ENCODE measurements at places on chromosomes 7 and 10. TPM values are rescaled to one million over a fixed set of nuclear protein-coding genes. Genes with fewer than 3 reads are reported as not detected.

ACTL6B gene
- 0.69 TPM for total RNA-seq

AS3MT gene
- 4.1 TPM for total RNA-seq

AKR1E2 gene
- 23.0 TPM for total RNA-seq

VSTM4 gene
- 60.2 TPM for total RNA-seq

BICC1 gene
- 45.3 TPM for total RNA-seq

CLRN3 gene
- total RNA-seq, result 0.42 TPM

MARVELD1 gene
- 34.0 TPM for total RNA-seq

HOXA3 gene
- total RNA-seq, result 9.0 TPM

DNAJC12 gene
- total RNA-seq, result 9.8 TPM

OR2A5 gene
- total RNA-seq, result not detected

CTTNBP2 gene
- 13.1 TPM for total RNA-seq

AKR1D1 gene
- not detected for total RNA-seq

LIPN gene
- not detected for total RNA-seq

POT1 gene
- 134 TPM for total RNA-seq

DNA sequence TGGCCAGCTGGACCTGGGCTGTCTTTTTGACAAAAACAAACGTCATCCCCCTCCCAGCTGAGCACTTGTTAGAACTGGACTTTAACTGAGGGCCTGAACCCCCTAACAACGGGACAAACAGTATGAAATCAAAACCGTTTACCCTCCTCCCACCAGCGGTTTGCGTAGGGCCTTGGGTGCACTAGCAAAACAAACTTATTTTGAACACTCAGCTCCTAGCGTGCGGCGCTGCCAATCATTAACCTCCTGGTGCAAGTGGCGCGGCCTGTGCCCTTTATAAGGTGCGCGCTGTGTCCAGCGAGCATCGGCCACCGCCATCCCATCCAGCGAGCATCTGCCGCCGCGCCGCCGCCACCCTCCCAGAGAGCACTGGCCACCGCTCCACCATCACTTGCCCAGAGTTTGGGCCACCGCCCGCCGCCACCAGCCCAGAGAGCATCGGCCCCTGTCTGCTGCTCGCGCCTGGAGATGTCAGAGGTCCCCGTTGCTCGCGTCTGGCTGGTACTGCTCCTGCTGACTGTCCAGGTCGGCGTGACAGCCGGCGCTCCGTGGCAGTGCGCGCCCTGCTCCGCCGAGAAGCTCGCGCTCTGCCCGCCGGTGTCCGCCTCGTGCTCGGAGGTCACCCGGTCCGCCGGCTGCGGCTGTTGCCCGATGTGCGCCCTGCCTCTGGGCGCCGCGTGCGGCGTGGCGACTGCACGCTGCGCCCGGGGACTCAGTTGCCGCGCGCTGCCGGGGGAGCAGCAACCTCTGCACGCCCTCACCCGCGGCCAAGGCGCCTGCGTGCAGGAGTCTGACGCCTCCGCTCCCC is at the start of gene IGFBP1:
Gene IGFBP1 (plus strand): TSS at position 304 of the 808 bp plus-strand sequence. CDS start 165 bp downstream, at position 469.
- DNase-seq, result no peak

DNA sequence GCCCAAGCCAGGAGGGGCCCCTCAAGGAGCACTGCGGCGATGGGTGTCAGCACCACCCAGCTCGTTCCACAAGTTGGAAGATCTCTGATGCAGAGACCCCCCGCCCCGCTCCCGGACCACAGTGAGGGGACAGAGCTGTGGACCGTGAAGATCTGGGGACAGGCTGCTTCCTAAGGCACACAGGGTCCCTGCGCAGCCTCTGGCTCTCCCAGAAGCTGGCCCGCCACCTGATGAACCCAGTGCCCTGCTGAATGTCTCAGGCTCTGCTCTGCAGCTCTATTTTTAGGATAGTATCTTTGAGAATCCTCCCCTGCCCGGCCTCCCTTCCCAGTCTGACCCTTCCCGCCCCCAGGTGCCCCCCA is 29.7 kb downstream of the GBX1 start:
- DNase-seq, result no peak

DNA sequence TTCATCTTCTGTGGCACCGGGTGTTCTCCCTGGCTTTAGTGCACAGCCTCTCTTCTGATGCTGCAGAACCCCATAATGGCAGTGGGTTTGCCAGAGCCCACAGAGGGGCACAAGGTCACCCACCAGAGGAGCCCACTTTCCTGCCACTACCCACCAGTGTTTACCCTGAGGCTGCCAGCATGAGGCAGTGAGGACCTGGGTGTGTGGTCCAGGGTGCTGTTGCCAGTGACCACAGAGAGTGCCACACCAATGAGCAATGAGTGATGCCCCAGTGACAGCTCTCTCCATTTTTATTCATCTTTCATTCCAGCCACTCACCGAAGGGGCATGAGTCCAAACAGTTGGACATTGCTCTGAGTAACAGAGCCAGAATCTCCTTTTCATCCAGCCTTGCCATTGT is 34.8 kb downstream of the MTURN start:
- DNase-seq, result no peak

GRCh38 chr7:137694405-137694804 is 152.4 kb downstream of the DGKI start:
- no peak for DNase-seq

DNA sequence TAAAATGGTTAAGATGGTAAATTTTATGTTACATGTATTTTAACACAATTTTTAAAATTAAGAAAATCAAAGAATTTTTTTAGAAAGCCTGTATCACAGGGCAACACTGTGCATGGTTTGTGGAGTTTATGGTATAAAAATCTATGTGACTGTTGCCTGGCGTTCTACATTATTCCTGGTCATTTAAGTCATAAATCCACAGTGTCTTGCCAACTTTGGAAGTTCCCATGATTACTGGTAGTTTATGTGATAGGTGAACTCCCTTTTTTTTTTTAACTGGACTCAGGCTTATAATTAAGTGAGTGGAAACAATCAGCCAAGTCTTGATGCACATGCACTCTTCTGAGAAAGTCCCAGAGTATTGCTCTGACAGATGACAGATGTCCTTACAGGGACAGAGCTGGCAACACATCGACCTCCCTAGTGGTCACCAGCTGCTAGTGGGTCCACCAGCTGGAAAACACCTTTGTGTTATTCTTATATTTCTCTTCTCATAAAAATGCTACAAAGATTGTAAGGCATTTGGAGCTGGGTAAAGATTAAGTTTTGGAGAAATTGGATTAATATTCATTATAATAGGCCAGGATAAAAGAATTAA is 8.8 kb upstream of the STN1 start:
- DNase-seq, result no peak

DNA sequence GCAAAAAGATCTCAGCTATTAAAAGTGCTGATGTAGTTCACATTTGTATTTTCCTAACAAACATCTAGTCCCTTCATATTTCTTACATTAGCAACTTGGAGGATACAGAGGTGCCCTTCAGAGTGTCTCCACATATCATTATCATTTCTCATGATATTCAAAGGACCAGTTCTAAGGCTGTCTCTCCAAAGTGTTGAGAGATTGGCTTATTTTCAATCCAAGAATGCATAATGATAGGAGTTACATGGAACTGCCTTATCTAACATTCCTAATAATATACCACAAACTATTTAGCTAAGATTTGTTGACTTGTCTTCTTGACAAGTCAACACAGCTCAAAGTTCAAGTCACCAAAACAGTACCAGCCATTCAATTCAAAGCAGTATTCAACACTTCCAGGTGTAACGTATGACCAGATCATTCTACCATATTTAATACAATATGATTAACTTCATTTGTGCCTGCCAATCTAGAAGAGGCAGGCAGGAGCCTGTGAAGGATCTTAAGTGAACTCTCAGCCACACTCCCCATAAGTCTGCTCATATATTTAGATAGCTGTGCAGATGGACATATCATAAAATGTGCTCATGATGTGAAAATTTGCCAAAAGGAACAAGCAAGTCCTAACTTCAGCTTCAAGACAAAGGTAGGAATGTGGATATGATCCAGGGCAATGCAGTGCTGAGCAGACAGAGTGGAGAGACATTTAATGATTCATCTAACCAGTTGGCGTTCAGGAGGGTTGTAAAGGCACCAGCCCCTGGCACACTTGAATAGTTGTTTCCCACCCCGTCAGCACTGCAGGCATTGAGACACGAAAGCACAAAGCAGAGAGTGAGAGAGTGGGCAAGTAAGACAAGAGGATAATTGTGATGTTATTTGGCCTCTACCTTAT is 108.3 kb downstream of the MTERF1 start:
- no peak for DNase-seq

GRCh38 chr7:152501506-152501905 is 65.7 kb upstream of the KMT2C start:
- DNase-seq, result no peak

- no peak for DNase-seq
These were observed at the start of gene TMEM270 for GRCh38 chr7:73860859-73861258. Gene TMEM270 (plus strand): TSS chr7:73861159. CDS start chr7:73861195, 36 bp downstream.

GRCh38 chr7:16649196-16649595 is 3.2 kb downstream of the BZW2 start:
- DNase-seq, result no peak

- no peak for DNase-seq
These were observed 141.1 kb upstream of the ITGB1 start for GRCh38 chr10:33098951-33099663.

- no peak for DNase-seq
These were observed 202.4 kb upstream of the NEBL start for GRCh38 chr10:21099291-21100062.

DNA sequence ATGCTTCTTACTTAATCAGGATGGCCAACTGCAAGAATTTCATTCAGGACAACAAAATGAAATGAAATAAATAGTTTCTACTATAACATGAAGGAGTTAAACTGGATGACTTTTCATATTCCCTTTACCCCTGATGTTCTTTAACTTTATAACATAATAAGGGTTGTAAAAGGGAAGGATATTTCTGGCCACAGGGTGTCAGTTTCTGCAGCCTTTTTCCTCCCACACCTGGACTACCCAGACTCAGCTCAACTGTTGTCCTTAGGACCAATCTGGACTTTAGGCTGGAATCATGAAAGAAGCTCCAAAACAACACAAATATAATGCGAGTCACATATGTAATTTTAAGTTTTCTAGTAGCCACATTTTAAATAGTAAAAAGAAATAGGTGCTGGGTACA is 43.4 kb downstream of the PRPS1L1 start:
- DNase-seq, result no peak

- no peak for DNase-seq
These were observed 14.7 kb downstream of the LRRC18 start for GRCh38 chr10:48924988-48925387.

DNA sequence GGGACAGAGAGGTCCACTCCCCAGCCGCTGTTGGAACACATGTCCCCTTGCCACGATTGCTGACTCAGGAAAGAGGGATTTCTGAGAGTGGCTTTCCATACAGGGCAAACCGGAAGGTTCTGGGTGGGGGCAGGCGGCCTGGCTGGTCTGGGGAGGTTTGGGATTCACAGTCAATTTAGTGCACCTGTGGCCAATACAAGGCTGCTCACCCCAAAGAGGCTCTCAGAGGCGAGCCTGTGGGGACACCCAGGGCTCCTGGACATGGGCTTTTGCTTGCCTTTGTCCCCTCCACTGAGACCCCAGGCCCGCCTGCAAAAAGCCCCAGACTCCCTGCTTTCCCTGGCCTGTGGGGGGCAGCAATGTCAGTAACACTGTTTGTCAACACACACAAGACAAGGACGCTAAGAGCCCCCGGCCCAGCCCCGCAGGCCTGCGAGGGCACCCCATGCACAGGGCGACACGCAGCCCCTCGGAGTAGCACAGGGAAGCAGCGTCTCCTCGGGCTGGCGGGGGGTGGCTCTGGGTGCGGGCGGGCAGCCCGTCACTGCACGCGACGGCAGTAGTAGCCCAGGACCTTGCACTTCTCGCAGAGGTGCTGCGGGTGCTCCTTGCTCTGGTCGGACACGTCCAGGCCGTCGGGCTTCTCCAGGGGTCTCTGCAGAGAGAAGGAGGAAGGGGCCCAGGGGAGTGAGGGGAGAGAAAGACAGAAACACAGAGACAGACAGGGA is 38.7 kb downstream of the PPIF start:
- no peak for DNase-seq

GRCh38 chr7:106639476-106640334 is 21.3 kb downstream of the CCDC71L start:
- DNase-seq, result no peak

DNA sequence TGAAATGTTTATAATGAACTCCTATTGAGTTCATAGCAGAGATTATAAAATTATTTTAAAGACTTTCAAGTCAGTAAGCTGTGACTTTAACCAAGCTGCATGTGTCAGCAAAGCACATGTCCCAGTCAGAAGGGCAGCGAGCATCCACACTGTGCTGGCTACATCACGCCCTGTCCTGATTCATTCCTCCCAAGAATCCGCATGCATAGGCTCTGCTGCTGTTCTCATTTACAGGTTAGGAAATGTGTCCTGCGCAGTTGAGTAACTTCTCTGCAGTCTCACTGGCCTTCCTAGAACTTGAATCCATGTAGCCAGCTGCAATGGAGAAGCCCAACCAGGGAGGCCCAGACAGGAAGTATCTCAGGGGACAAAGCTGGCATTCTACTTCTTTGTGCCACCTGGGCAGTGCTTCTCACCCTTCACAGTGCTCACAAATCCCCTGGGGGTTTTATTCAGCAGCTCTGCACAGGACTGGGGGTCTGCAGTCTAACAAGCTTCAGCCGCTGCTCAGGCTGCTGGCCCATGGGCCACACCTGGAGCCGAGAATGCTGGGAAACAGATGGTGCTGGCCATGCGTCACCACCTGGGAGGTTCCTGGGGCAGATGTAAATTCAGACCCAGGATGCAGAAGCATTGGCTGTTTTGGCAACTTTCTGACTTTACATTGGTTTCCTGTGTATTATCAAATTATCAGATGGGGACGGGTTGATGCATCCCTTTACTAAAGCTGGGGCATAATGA is 192.8 kb upstream of the GDF10 start:
- DNase-seq, result no peak

DNA sequence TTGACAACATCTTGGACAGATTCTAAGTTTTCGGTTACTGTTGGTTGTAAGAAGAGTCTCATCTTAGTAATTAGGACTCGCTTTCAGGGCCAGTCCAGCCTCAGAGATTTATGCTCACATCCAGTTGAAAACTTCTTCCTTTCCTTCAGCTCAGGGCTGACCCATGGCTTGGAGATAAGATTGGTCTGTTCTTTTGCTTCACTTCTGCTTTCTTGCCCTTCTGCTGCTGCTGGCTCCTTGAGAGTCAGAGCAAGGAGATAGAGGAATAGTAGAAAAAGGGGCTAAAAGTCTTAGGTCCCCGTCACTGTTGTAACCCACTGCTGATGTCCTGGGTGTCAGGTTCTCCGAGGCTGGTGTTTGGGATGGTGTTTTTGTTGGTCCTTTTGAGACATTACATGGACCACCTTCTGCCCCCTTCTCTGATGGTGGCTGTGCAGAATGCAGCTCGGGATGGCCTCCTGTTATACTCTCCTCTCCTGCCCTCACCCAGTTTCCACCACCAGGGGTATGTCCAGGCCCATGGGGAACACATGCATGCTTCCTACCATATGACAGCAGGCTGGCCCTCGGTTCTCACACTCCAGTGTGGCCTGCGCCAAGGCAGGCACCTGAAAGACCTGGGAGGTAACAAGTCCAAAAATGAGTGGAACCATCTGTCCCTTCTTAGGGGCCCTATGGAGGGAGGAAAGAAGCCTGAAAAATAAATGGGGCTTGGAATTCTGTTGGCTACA is 67.8 kb upstream of the PCBD1 start:
- DNase-seq, result no peak

GRCh38 chr10:3806603-3807002 is 21.6 kb upstream of the KLF6 start:
- DNase-seq, result no peak

GRCh38 chr10:97065686-97066660 is 119.8 kb downstream of the SLIT1 start:
- no peak for DNase-seq

GRCh38 chr7:78168865-78169264 is 370.3 kb downstream of the PHTF2 start:
- DNase-seq, result no peak
